CD4-positive, alpha-beta memory T cell (primary cell): ENCODE measurements at places on chromosomes 6 and 20. TPM values are rescaled to one million over a fixed set of nuclear protein-coding genes. Genes with fewer than 3 reads are reported as not detected.

Gene MGME1
- 17.0 TPM for polyA plus RNA-seq

Gene TMEM151B
- polyA plus RNA-seq, result not detected

Gene PTPN1
- 21.0 TPM for polyA plus RNA-seq

Gene SLC29A1
- 3.4 TPM for polyA plus RNA-seq

Gene ADAM33
- not detected for polyA plus RNA-seq

Gene SLC17A2
- not detected for polyA plus RNA-seq

Gene ZBTB46
- 0.09 TPM for polyA plus RNA-seq

Gene LY6G6D
- polyA plus RNA-seq, result not detected

Gene BPI
- polyA plus RNA-seq, result not detected

Gene TLDC2
- polyA plus RNA-seq, result 0.52 TPM
